ENCODE measurements at places on chromosomes 11 and 22. TPM values are rescaled to one million over a fixed set of nuclear protein-coding genes. Genes with fewer than 3 reads are reported as not detected.

Gene CARD16
- 18.4 TPM for total RNA-seq

Gene TRIM34
- total RNA-seq, result 3.3 TPM

Gene THRSP
- 4.1 TPM for total RNA-seq

Gene RIC3
- total RNA-seq, result 11.8 TPM

Gene TRIM66
- 7.1 TPM for total RNA-seq

Gene TYR
- not detected for total RNA-seq

Gene KCNA4
- 0.21 TPM for total RNA-seq

Gene ZP1
- not detected for total RNA-seq

Gene OTOG
- not detected for total RNA-seq

Gene POTEH
- total RNA-seq, result not detected

Gene MCHR1
- total RNA-seq, result 0.39 TPM

Gene PARVA
- 85.0 TPM for total RNA-seq

Gene SPDYC
- not detected for total RNA-seq

Gene CD248
- 29.9 TPM for total RNA-seq

Gene OVOL1
- not detected for total RNA-seq

Gene NLRX1
- total RNA-seq, result 16.0 TPM

Gene SEPTIN3
- total RNA-seq, result 36.5 TPM

Gene SHANK3
- 27.7 TPM for total RNA-seq

Gene ATG16L2
- 30.8 TPM for total RNA-seq

Gene SLC5A12
- total RNA-seq, result 0.44 TPM

Gene NEFH
- 0.78 TPM for total RNA-seq

Gene PLEKHB1
- total RNA-seq, result 193 TPM

Gene PKNOX2
- 5.7 TPM for total RNA-seq

Gene CDCA5
- 0.90 TPM for total RNA-seq

Gene MS4A3
- not detected for total RNA-seq

Gene RFPL1
- total RNA-seq, result not detected

Gene KDM4E
- not detected for total RNA-seq

Gene DUSP8
- total RNA-seq, result 2.8 TPM

Gene GGTLC2
- total RNA-seq, result not detected

Gene PTPRCAP
- 18.0 TPM for total RNA-seq

Gene SLC25A45
- total RNA-seq, result 4.4 TPM

All from tibial nerve (tissue), 4 donors.